ENCODE measurements at places on chromosomes 13 and 19.
A peak's percentile ranks its signal among the peaks of the same experiment; 100 is the strongest.

- no peak for DNase-seq
Observed at GRCh38 chr19:1429750-1430149, 8.4 kb upstream of the RPS15 start.

GRCh38 chr13:50599046-50599445 lies 244.4 kb downstream of the DLEU7 start:
- DNase-seq, result no peak

DNA sequence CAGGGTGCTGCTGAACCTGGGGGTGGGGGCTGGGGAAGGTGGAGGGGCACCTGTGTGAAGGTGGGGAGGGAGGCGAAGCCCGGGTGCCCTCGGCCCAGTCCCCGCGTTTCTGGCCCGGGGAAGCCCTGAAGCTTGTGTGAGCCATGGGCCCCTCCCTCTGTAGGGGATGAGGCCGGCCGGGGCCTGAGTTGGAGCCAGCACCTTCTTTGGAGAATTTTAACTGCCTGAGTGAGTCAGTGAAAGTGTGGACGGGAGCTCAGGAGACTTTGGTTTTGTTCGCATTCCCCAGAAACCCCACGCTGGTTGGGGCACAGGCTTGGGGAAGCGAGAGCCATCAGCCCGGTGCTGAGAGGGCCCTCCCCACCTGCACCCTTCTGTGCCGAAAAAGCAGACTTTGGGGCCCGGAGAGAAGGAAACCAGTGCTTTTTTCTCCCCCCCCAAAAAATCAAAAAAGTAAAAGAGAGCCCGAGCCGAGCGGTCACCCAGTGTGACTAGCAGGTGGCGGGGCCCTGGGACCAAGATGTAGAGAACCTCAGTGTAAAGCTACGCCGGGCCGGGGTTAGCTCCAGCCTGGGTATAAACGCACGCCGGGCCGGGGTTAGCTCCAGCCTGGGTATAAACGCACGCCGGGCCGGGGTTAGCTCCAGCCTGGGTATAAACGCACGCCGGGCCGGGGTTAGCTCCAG lies 45.1 kb downstream of the TMEM255B start:
- no peak for DNase-seq

DNA sequence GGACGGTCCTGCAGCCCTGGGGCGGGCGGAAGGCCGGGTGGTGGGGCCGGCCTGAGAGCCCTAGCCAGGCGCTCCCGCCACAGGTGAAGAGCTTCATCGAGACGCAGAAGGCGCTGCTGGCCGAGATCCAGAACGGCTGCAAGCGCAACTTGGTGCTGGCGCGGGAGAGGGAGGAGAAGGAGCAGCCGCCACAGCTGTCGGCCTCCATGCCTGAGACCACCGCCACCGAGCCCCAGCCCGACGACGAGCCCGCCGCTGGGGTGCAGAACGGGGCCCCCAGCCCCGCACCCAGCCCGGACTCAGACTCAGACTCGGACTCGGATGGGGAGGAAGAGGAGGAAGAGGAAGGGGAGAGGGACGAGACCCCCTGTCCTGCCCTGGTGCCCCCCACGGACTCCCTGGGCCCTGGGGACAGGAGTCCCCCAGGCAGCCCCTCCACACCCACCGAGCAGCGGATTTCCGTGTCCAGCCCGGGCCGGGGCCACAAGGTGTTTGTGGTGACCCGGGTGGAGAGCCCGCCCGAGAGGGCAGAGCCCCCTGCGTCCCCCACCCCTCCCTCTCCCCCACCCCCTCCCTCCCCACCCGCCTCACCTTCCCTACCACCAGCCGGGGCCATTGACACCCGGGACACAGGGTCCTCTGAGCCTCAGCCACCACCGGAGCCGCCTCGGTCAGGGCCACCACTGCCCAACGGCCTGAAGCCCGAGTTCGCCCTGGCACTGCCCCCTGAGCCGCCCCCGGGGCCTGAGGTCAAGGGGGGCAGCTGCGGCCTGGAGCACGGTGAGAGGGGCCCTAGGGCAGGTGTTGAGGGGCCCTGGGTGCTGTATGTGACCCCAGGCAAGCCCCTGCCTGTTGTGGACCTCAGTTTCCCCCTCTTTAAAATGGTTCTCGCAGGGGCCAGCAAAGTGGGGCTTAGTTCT lies 15.3 kb downstream of the NKPD1 start:
- no peak for DNase-seq

GRCh38 chr13:71842003-71842402 lies 25.0 kb downstream of the DACH1 start:
- DNase-seq, result no peak

- DNase-seq, result no peak
Observed at GRCh38 chr13:72523593-72523992, 203.8 kb downstream of the MZT1 start.

DNA sequence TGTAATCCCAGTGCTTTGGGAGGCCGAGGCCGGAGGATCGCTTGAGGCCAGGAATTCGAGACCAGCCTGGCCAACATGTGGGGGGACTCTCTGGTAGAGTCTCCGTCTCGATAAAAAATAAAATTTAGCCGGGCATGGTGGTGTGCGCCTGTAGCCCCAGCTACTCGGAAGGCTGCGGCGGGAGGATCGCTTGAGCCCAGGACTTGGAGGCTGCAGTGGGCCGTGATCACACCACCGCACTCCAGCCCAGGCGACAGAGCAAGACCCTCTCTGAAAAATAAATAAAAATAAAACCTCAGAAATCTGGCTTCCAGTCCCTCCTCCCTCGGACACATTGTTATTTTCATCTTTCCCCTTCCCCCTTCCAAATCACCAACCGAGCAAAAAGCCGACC lies 332 bp downstream of the IRGQ start:
- DNase-seq, result no peak

- DNase-seq, result no peak
Observed at GRCh38 chr19:57088133-57088532, 31.7 kb upstream of the USP29 start.

GRCh38 chr19:43124360-43124759 lies 41.9 kb upstream of the PSG2 start:
- no peak for DNase-seq

DNA sequence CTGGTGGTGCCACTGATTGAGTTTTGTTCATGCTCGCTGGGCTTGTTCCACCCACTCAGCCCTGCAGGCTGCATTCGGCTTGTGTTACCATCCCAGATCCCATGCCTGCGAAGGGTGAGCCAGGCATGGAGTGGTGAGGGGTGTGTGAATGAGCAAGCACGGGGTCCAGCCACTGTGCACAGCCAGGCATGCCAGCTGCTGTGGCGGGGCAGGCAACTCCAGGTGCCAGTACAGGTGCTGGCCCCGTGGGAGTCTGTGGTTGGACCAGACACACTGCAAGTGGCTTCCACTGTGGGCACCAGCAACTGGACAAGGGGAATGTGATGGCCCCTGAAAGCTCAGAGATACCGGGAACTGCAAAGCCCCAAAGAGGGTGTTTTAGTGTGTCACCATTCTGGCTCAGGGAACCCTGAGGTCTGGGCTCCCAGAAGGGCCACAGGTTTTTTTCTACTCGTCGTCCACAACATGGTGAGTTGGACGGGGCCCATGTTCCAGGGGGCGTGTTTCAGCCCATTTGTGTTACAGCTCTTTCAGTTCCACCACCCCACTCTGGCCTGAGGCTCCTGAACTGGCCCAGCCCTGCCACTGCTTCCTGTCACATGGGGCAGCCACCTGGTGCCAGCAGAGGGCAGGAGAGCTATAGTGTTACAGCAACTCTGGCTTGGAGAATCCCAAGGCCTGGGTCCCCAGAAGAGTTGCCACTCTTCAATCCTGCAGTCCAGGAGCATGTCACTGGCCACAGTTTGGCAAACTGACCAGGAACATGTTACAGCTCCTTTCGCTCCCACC lies 217.0 kb upstream of the OBI1 start:
- no peak for DNase-seq

GRCh38 chr13:80704369-80704768 lies 363.4 kb upstream of the SPRY2 start:
- DNase-seq, result no peak

DNA sequence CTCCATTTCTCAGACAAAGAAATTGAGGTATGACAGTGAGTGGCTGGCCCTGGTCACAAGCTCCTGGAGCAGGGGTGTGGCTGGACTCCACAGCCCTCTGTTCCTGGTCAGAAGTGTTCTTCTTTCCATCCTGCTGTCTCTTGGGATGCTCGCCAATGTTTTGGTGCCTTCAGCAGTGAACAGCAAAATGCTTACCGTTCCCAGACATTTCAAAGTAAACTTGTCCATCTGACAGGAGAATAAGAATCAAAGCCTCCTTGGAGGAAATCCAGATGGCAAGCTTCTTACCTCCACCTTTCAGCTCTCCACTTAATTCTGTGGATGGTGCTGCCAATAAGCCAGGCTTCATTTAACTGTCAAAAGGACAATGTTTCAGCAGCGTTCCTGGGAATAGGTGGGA lies 954.1 kb downstream of the UQCRFS1 start:
- DNase-seq, result no peak

GRCh38 chr13:90201202-90201601 lies 1146.3 kb upstream of the MIR17HG start:
- peak; percentile 5 for DNase-seq
